Activated naive CD4-positive, alpha-beta T cell (primary cell): ENCODE measurements at places on chromosomes 6 and 20.

DNA sequence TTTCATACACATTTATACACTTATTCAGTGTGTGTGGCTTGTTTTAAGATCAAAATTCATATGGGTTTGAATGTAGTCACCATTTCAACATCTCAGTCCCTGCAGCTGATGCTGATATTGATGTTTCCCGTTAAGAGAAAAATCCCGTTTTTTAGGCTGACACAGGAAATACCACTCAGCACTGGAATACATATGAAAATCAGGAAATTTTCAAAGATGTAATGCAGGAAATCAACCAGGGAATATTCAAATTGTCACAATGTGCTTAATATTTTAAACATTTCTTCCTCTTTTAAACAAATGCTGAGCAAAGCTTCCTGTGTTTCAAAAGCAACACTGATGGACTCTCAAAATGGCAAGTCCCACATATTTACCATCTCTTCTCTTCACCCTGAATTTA lies 94.5 kb upstream of the MARCKS start:
- DNase-seq = no peak

DNA sequence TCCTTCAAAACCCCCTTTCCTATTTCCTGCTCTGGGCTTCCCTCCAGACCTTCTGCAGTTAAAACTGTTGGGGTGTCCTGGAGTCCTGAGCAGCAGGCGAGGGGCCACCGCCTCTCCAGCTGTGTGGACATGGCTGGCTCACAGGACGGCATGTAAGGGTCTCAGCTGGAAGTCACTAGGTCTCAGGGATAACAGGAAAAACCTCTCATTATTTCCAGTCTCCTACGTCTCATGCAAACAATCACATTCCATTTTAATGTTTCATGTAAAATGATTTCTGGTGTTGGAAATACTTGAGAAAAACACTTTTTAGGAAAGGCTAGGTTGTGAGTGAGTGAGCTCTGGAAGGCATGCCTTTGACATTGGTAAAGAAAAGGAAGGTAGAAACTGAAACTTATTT lies 158.7 kb downstream of the SCML4 start:
- DNase-seq = no peak

- no peak for DNase-seq
Observed at GRCh38 chr6:149948616-149949015, 6.8 kb downstream of the ULBP2 start.

- no peak for DNase-seq
Observed at GRCh38 chr6:13641315-13641714, 26.2 kb downstream of the NOL7 start.

- DNase-seq = no peak
Observed at GRCh38 chr6:45076217-45076930, 251.8 kb upstream of the RUNX2 start.

- DNase-seq = no peak
Observed at GRCh38 chr20:47111576-47111975, 216.9 kb downstream of the EYA2 start.

GRCh38 chr20:37803438-37804307 lies 99.3 kb upstream of the VSTM2L start:
- no peak for DNase-seq

GRCh38 chr6:67175101-67175500 lies 1460.0 kb upstream of the ADGRB3 start:
- no peak for DNase-seq

- DNase-seq = peak; percentile 9
Observed at GRCh38 chr6:36912030-36912454, 26.3 kb downstream of the C6orf89 start.

DNA sequence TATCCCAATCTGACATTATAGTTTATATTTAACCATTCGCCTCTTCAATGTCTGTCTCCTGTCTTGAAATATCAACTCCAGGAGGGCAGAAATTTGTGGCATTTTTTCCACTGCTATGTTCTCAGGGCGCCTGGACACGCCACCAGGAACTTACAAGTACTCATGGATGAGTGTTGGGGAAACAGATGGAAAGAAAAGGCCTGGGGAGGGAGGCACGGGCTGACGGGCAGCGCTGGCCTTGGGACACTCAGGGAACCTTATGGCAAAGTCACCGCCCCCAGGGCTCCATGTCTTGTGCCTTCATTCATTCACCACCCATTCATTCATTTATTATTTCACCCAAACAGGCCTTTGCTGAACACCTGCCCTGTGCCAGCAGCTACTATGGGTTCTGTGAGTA lies 222.9 kb downstream of the PREX1 start:
- no peak for DNase-seq

- no peak for DNase-seq
Observed at GRCh38 chr6:38573801-38574395, 65.8 kb downstream of the BTBD9 start.

DNA sequence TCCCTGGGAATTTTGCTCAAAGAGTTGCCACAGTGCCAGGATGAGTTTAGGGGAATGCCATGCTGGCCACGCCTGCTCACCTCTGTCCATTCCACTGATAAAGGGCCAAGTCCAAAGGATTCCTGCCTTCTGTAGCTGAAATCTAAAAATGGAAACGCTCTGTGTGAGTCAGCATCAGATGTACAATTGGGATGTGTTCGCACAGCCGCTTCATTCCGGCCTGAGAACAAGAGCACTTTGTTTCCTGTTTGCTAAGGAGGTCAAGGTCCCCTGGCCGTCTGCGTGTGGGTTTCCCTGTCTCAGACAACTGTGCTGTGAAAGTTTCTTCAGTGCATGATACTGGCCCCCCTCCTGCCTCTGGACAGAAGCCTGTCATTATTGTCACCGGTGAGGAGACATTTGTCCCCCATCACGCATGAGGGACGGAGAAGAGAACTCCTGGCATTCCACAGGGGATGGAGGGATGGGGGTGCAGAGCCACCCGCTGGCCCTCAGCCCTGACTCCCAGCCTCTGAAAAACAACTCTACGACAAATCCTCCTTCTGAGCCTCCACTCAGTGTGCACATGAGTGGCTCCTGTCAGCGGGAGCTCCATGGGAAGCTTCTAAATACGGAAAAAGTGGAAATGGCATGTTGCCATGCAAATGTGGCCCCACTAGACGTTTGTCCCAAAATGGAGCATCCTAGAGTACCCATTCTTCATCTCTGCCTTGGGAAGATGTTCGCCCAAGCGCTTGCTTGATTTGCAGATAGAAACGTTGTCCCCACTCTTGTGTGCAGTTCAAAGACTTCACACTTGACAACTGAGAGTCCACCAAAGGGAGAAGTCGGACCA lies 143.5 kb upstream of the AFDN start:
- DNase-seq = no peak

DNA sequence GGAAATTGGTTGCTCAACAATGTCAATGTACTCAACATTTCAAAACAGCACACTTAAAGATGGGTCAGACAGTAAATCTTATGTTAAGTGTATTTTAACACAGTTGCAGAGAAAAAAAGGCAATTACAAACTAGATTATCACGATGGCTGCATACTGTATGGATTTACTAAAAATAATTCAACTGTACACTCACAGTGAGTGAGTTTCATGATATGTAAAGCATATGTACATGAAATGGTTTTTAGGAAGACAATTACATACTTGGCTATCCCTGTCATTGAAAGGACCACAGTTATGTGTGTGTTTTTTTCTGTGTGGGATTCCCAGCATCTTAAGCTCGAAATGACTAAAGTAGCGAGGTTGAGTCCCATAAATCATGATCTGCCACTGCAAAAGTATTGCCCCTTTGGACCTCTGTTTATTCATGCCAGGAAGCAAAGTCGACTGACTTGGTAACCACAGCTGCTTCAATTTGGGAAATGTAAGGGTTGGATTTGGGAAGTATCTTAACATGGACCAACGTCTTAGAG lies 5.5 kb upstream of the SALL4 start:
- no peak for DNase-seq

DNA sequence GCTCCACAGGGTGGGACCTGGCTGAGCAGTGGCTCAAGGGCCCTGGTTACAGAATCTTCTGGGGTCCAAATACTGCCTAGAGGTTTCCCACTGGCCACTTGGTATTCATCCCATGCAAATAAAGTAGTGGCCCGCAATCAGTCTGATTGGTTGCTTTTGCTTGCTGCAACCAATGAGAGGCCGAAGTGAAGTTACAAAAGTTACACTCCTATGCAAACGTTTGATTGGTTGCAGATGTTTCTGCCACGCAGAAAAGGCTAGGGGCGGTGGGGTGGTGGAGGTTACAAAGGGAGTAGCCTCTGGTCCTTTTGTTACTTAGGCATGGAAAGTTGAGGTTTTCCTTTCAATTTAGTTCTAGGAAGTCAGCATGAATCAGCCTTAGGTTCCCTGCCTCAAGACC lies 3.6 kb upstream of the NHLRC1 start:
- no peak for DNase-seq

DNA sequence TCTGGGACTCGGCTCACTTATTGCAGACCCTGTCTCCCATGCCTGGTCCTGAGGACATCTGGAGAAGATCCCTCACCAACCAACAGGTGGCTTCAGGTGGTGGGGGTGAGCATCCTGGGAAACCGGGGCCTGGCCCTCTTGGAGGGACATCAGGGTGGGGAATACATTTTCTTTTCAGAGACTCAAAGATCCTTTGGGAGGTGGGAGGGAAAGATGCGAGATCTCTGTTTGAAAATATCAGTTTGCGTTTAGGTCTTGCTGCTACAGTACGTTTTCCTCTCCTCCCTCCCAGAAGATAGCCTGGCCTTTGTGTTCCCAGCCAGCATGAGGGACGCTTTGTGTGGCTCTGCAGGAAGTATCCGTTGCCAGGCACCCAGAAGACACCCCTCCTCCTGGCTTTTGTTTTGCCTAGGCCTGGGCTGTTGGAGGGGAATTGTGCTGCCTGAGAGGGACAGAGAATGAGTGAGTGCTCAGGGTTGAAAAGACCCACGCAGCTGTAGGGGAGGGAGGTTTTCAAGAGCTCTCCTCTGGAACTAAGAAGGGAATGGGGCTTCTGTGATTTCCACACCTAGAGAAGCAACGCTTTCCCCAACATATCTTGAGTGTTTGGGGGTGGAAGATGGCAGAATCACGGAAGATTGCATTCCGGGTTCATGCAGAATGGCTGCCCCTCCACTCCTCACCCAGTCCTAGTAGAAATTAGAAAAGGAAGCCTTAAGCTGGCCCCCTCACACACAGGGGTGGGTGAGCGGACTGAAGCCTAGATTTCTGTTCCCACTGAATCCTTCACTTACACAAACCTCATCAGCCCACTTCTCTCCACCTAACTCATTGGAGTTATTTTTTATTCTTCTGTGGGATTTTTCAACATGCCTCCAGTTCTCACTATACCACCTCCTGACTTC lies 22.0 kb upstream of the SLC2A12 start:
- DNase-seq = no peak

- DNase-seq = peak; percentile 42
Observed at GRCh38 chr6:106519460-106520394, 109.6 kb downstream of the RTN4IP1 start.

GRCh38 chr6:108690326-108691049 lies 129.8 kb downstream of the FOXO3 start:
- DNase-seq = no peak

DNA sequence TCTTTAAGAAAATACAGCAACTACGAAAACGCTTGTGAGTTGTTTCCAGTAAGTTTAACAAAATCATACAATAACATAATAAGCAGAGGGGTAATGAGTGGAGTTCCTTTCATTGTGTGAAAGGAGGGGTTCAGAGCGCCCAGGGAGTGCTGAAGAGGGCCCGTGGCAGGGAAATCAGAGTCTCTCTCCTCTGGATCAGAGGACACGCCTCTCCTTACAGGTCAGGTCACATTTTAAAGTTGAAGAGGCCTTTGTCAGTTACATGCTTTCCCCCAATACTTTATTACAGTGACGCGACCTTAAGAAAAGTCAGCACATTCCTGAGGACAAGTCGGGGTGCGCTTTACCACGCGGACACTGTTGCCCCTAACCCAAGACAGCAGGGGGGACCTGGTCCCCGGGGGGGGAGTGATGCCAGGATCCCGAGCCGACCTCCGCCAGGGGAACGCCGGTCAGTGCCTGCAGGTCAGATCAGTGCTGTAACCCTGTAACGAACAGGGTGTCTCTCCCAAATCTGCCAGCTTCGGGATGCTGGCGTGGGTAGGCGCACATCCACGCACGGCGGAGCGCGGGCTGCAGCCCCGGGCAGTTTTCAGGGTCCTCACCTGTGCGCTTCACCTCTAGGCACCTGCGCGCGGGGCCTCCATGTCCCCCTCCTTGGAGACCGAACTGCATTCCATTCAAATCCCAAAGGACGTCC lies 848 bp downstream of the DACT2 start:
- DNase-seq = no peak

DNA sequence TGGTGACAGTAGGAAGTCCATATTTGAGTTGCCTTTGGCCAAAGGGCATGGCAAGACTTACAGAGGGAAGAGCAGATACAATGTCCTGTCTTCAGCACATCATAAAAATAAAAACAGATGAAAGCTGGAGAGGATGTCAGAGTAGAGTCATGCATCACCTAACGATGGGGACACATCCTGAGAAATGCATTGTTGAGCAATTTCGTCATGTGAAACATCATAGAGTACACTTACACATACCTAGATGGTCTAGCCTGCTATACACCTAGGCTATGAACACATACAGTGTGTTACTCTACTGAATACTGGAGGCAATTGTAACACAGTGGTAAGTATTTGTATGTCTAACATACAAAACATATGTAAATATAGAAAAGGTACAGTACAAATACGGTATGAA lies 75.6 kb downstream of the VEGFA start:
- no peak for DNase-seq

DNA sequence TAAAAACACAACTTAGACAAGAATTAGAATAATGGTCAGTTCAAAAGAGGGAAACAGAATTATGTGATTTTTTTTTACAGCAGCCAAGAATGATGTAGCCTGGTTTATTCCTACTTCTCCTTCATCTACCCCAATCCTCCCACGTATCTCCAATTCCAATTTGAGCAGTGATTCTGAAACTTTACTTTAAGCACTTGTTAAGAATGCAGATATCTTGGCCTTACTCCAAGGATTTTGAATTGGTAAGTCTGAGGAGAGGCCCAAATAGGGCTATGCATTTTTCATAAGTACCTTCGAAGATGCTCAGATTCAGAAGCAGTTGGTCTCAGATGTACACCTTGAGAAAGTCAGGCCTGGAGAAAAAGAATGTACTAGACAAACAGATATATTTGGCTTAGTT lies 233.4 kb upstream of the FLRT3 start:
- DNase-seq = no peak
